ENCODE measurements at places on chromosomes 16 and 17.
A peak's percentile ranks its signal among the peaks of the same experiment; 100 is the strongest.

DNA sequence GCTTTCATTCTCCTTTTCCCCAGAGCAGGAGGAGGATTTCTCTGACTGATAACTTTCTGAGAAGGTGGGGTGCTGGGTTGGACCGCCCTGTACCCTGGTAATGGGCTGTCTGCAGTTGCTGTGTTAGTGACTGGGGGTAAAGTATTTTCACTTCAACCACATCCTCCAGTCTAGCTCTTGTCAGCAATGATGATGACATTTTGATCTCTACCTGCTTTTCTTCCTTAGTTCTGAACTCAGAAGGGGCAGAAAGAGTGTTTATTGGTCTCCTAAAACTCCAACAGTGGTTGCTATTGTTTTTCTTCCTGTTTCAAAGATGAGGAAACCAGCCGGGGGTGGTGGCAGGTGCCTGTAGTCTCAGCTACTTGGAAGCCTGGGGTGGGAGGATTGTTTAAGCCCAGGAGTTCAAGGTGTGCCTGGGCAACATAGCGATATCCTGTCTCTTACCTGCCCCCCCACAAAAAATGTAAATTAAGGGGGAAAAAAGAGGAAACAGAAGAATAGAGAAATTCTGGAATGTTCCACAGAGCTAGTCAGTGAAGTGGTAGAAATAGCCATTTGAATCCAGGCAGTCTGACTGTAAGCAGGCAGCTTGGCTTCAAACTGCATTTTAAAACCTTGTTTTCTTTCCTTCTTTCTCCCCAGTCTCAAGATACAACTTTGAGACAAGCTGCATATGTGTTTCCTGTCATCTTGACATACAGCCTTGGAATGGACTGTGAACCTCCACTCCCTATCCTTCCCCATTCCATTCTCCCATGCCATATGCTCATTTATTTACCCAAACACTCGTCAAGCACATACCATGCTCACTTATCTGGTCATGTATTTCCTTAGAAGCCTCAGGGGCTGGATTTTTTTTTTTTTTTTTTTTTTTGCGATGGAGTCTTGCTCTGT is 3.3 kb upstream of the N4BP1 start:
- DNase-seq = no peak

DNA sequence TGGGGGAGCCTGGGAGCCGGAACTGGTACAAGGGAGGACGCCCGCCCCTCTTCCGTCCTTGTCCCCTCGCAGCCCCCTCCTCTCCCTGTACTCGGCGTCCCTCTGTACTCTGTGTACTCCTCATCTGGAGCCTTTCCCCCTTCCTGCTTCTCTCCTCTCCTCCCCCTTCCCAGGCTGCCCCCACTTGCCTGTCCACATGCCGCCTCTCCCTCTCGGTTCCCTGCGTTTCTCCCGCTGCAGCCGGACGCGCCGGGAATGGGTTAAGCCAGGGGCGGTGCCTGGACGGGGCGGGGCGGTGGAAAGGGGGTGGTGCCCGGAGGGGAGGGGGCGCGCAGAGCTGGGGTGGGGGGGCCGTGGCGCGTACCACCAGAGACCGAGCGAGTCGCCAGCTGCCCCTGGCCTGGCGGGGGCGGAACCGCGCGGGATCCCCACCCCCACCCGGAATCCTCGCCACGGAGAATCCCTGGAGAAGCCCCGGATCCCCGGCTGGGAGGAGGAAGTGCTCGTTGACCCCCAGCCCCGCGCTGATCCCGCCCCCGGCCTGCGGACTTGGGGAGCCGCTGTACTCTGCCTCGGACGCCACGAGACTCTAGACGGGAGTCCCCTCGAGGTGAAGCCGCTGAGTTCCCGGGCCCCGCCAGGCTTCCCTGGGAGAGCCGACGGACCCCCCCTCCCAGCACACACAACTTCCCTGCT is 22.6 kb downstream of the GJD3 start:
- peak; percentile 86 for DNase-seq

DNA sequence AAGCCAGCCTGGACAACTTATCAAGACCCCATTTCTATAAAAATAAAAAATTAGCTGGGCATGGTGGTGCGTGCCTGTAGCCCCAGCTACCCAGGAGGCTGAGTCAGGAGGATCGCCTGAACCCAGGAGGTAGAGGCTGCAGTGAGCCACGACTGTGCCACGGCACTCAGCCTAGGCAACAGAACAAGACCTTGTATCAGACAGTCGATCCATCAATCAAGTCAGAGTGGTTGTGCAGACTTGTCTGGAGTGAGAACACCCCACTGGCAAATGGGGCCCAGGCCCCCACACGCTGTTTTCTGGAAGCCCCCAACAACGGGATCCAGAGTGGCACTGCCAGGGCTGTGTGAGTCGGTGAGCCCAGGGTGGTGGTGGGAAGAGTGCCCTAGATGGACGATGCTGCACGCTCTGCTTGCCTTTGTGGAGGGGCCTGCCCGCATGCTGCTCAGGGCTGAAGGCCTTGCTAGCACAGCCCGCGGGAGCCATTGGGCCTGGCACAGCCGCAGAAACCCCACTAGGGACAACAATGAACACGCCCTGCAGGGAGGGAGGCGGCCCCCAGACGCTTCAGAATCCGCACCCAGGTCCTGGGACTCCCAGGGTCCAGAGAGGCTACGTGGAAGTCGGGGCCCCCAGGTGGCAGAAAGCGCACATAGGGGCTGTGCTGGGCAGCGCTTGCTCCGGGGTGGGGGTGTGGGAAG is 80.1 kb upstream of the GNG13 start:
- DNase-seq = no peak

DNA sequence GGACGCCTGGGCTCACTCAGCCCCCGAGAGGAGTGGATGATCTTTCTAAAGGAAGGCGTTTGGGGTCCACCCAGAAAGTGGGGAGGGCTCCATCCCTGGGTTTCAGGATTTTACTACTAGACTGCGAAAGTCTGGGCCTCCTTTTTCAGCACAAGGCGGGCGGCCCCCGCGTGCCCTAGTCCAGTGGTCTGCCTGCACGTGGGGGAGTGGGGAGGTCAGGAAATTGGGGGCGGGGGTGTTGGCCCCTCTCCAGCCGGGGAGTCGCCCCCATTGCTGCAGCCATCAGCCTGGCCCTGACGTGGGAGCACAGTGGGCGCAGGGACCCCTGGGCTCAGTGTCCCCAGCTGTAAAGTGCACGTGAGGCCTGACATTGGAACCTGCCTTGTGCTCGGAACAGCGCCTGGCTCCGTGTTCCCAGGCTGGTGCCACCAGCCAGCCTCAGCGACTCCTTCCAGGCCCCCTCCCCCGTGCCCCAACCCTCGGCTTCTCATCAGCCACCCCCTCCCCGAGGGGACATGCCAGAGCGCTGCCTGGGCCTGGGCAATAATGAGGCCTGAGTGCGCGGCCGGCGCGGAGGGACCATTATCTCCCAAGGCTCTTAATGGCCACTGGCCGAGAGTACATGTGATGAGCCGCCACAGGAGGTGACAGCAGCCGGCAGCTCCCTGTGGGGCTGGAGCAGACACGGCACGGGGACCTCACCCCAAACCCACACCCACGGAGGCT is 2.4 kb upstream of the C1QTNF8 start:
- DNase-seq = peak; percentile 32

GRCh38 chr17:81160747-81161453 is 4.4 kb upstream of the PVALEF start:
- DNase-seq = no peak

GRCh38 chr16:55297062-55297909 is 26.7 kb upstream of the IRX6 start:
- no peak for DNase-seq

GRCh38 chr16:57703416-57704010 is 8.9 kb downstream of the DRC7 start:
- DNase-seq = no peak
